Sciatic nerve (tissue), 2 donors: ENCODE measurements at places on chromosomes 16 and 17.

DNA sequence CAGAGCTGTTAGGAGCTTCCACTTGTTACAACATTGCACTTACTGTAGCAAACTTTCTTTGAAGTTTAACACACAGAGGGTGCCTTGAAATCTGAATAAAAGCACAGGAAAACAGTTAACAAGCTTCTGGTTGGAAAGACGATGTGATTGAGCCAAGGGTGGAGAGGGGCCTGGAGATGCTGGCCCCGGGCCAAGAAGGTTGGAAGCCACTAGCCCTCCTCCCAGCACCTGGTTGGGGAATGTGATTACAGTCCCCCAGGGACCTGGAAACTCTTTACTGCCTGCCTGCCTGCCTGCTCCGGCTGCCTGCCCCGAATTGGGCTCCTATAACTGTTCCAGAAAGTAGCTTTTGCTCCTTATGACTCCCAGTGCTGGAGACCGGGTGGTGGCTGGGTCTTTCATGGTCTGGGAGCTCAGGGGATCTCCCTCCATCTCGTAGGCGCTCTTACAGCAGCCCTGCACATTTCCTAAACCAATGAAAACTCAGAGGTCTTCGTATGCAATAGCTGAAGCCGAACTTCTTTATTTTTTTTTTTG is 48.0 kb upstream of the ZFHX3 start:
- no peak for DNase-seq

- no peak for DNase-seq
Observed at GRCh38 chr17:69820876-69821473, 254.1 kb upstream of the KCNJ16 start.

DNA sequence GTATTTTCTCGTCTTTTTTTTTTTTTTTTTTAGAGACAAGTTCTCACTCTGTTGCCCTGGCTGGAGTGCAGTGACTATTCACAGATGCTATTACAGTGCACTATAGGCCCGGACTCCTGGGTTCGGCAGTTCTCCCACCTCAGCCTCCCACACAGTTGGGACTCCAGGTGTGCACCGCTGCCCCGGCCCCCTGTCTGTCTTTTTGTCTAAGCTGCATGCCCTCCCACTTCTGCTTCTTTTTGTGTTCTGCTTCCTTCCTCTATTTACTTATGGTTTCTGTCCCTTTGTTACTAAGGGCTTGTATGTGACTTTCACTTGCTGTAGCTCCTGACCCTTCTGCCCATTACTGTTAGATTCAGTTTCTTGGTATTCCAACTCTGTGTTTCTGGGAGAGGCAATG is 20.5 kb downstream of the SLC7A6 start:
- DNase-seq: no peak

- DNase-seq: no peak
Observed at GRCh38 chr16:88575251-88575650, 5.0 kb downstream of the ZC3H18 start.

DNA sequence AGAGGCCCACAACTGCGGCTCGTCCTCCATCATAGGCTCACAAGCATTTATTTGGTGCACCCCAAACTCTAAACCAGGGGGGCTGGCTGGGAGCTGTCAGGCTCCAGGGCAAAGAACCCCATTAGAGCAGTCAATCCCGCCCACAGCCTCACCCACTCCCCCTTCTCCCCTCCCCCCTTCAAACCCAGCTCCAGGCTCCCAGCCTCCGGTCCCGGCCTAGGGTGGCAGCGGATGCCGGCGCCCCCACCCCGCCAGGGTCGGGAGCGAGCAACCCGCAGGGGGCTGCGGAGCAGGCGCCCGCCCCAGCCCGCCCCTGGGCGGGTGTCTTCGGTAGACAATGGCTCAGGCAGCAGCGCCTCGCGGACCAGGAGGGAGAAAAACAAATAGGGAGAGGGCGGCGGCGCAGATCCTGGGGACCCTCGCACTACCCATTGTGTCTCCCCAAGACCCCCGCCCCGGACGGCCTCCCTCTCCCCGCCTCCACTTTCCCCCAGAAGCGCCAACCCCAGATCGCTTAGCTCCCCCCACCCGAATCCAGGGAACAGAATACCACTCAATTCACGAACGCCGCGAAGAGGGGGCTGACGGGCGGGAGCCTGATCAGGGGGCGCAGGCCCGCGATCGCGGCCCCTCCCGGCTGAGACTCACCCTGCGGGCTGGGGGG is 572 bp downstream of the FAM171A2 start:
- no peak for DNase-seq

- DNase-seq: no peak
Observed at GRCh38 chr17:1774390-1775176, 12.7 kb downstream of the SERPINF1 start.

GRCh38 chr17:2369039-2369438 is 31.7 kb downstream of the SGSM2 start:
- DNase-seq: no peak

DNA sequence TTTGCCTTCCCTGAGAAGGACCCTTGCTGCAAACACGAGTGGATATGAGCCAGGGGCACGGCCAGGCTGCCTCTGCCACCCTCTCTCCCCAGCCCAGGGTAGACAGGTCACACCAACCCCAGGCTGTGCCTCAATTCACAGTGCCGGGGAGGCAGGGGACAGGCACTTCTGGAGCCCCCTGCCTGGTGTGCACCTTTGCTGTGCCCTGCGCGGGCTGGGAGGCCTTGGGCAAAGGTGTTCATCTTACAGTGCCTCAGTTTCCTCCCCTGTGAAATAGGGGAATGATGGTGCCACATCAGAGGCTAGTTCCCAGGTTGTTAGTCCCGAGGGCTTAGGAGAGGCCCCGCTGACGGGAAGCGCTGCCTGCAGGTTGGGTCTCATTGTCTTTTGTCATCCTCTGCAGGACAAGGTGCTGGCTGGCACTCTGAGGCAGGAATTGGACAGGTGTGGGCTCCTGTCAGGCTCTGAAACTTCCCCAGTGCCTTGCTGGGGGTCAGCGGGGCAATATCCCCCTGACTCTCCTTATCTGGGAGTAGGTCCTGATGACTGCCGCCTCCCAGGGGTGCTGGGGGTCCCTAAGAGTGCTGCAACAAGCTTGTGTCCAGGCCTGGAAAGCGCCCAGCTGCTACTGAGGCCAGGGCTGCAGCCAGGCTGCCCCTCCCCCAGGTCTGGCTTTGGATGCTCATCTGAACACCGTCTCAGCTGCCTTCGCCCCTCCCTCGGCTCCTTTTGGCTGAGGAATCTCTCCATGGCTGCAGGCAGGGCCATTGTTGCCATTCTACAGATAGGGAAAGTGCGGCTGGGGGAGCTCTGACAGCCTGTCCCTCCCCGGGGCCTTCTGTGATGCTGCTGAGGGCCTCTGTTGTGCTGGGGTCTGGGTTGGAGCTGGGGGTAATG is 3.1 kb downstream of the PRSS21 start:
- DNase-seq: peak; percentile 37

GRCh38 chr17:63289931-63290330 is 156.2 kb downstream of the CYB561 start:
- DNase-seq: no peak

GRCh38 chr16:1124795-1125194 is 28.1 kb upstream of the CACNA1H start:
- no peak for DNase-seq

DNA sequence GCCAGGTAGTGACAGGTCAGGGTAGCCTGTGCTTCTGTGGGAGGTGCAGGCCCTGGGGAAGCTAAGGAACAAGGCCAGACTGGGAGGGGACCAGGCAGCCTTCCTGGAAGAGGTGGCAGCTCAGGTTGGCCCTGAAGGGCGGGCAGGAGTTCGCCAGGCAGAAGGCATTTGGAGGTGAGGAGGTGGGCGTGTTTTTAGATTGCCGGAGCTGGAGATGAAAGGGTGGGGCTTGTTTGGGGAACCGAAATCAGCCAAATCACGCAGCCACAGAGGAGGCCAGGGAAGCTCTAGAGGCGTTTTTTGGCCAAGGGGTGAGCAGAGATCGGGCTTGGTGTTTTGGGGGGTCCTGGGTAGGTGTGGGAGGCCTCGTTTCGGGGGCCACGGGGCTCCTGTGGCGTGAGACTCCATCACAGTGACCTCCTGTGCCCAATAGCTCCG is 7.6 kb downstream of the ADCY7 start:
- peak; percentile 57 for DNase-seq

DNA sequence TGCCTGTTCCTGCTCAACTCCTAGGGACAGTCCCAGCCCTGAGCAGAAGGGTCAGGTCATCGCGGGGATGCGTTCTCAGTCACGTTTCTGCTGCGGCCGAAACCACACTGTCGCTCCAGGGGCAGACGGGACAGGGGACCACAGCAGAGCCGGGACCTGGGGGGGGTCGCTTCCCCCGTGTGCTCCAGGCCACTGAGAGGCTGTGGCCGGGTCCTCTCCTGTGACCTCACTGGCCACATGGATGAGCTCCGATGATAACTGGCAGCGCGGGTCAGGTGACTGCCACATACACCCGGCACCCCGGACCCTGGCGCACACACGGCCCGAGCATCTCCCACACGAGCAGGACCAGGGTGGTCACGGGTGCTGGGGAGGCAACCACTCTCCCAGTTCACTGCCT is 12.8 kb downstream of the GNPTG start:
- no peak for DNase-seq
